ENCODE measurements at places on chromosomes 6 and 20. TPM values are rescaled to one million over a fixed set of nuclear protein-coding genes. Genes with fewer than 3 reads are reported as not detected.
A peak's percentile ranks its signal among the peaks of the same experiment; 100 is the strongest.

Gene KCNQ2
- not detected for polyA plus RNA-seq

DNA sequence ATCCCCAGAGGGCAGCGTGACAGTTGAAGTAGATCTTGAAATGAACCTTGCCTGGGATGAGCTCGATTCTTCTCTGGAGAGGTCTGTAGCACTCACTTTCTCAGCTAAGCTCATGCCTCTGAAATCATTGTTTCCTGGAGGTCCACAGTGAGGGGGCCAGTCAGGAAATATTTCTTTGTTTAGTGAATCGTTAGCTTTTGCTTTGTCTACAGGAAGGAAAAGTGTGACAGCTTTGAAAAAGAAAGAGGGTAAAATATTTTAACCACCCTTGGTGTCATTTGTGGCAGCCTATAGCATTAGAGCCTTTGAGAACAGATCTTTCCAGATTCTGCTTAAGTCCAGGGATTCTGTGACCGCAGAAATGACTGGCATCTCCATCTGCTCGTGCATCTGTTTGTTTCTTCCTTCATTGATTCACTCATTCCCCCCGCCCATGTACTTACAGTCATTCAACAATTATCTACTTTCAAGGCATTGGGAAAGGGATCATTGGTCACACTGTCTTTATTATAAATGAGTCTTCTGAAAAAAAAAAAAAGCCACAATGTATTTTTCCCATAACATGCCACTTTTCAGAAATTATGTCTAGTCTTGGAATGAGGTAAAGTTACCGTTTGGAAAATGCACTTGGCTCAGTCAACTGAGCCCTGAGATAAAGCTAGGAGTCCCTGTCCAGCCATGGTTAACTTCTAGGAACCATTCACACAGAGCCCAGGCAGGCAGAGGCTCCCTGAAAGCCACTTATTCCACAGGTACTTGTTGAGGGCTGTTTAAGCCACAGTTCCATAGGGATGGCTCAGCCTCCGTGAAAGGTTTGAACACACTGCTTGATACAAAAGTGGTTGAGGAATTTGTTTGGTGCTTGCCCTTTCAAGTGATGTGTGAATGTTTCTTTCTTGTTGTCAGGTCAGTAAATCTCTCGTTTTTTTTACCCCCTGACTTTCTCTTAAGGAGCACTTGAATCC is 86.0 kb downstream of the TIAM2 start:
- no peak for DNase-seq
- H3K4me1 ChIP-seq = no peaks in the 10 kb centered on the region
- no peak overlapping the region for H3K4me3 ChIP-seq
- H3K27me3 ChIP-seq = no peaks in the 10 kb centered on the region
- no peaks in the 10 kb centered on the region for H3K36me3 ChIP-seq

GRCh38 chr6:18527836-18528743 is 140.9 kb downstream of the RNF144B start:
- H3K27me3 ChIP-seq = no peaks in the 10 kb centered on the region
- H3K27ac ChIP-seq = no peak overlapping the region
- no peak for DNase-seq
- H3K4me3 ChIP-seq = no peak overlapping the region
- no peaks in the 10 kb centered on the region for H3K36me3 ChIP-seq
- H3K4me1 ChIP-seq = no peaks in the 10 kb centered on the region

Gene RAB32
- polyA plus RNA-seq = 0.24 TPM

GRCh38 chr6:17178326-17178725 is 76.5 kb downstream of the STMND1 start:
- no peak for DNase-seq
- H3K27me3 ChIP-seq = no peaks in the 10 kb centered on the region
- H3K27ac ChIP-seq = no peak overlapping the region
- H3K36me3 ChIP-seq = no peaks in the 10 kb centered on the region

Gene TBXT
- not detected for polyA plus RNA-seq

Gene ABHD16A
- polyA plus RNA-seq = 42.5 TPM

- peaks cover 10% of the 10 kb centered on the region for H3K27me3 ChIP-seq
- no peak overlapping the region for H3K27ac ChIP-seq
- H3K4me1 ChIP-seq = peaks cover 4% of the 10 kb centered on the region
- no peak for DNase-seq
- H3K4me3 ChIP-seq = peak overlapping the region; percentile 48
Observed at GRCh38 chr20:31861135-31861384, 9.3 kb downstream of the DUSP15 start.

Gene PCK1
- polyA plus RNA-seq = not detected

GRCh38 chr6:1984346-1984994 is 260.9 kb downstream of the GMDS start:
- DNase-seq = no peak
- H3K27me3 ChIP-seq = no peaks in the 10 kb centered on the region
- no peaks in the 10 kb centered on the region for H3K36me3 ChIP-seq
- no peaks in the 10 kb centered on the region for H3K4me1 ChIP-seq

DNA sequence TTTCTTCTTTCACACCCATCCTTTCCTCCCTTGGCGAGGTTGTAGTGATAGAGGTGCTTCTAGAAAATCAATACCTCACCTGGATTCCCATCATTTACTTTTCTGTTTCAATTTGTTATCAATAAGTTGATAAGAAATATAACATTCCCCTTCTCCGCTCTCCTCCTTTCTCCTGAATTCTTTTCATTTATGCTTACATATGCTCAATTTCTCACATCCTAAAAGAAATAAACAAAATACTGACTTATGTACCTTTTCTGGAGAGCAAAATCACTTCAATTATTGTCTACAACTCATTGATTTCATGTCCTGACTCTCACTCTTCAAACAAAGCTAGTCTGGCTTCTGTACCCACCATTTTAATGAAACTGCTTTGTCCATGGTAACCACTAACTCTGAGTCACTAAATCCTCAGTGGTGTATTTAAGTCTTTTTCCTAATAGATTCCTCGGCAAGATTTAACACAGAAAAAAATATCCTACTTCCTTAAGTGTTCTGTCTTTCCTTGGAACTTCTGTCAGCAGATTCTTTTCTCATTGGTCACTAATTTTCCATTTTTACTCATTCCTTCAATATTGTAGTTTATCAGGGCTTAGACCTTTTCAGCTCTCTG is 289.6 kb downstream of the RFPL4B start:
- DNase-seq = no peak
- no peaks in the 10 kb centered on the region for H3K27me3 ChIP-seq
- H3K36me3 ChIP-seq = no peaks in the 10 kb centered on the region
- H3K4me3 ChIP-seq = no peak overlapping the region
- no peaks in the 10 kb centered on the region for H3K4me1 ChIP-seq

Gene CTSA
- 59.6 TPM for polyA plus RNA-seq

DNA sequence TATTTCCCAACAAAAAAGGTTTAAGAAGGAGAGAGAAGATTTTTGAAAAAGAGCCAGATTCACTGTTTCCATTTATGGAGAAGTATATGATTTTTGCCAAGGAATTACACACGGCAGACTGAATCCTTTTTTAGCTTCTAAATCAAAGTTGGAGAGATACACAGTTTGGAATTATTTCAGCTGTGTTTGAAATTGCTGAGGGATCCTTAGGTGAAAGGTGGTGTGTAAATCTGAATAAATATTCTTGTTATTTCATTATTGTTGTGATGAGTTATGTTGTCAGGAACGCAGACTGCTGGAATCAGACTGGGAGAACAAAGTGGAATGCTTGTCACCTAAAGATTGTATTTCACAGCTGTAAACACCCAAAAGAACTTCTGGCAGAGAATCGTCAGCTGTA is 168.5 kb upstream of the AKIRIN2 start:
- H3K27me3 ChIP-seq = no peaks in the 10 kb centered on the region
- no peaks in the 10 kb centered on the region for H3K4me1 ChIP-seq
- no peak overlapping the region for H3K4me3 ChIP-seq
- H3K36me3 ChIP-seq = no peaks in the 10 kb centered on the region
- no peak for DNase-seq
- no peak overlapping the region for H3K27ac ChIP-seq

Gene HUS1B
- 1.1 TPM for polyA plus RNA-seq

- H3K27ac ChIP-seq = no peak overlapping the region
- H3K4me1 ChIP-seq = no peaks in the 10 kb centered on the region
- no peak overlapping the region for H3K4me3 ChIP-seq
- no peaks in the 10 kb centered on the region for H3K27me3 ChIP-seq
- no peaks in the 10 kb centered on the region for H3K36me3 ChIP-seq
Observed at GRCh38 chr20:33262658-33263065, 20.4 kb upstream of the BPIFB1 start.

DNA sequence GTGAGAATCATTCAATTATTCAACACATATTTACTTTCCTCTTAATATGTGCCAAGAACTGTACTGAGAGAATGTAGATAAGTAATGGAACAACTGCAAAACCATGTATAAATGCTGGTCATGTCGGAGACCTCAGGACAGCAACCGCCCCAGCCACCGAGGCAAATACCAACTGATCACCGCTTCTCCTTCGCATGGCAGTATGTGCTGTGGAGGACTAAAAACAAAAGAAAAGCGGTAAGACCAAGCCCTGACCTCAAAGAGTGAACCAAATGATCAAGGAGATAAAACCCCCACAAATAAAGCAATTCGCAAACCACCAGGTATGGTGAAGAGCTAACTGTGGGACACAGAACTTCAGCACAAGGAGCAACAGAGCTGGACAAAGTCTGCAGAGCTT is 104.3 kb downstream of the TRERF1 start:
- no peaks in the 10 kb centered on the region for H3K27me3 ChIP-seq
- H3K4me3 ChIP-seq = no peak overlapping the region
- no peaks in the 10 kb centered on the region for H3K4me1 ChIP-seq
- no peaks in the 10 kb centered on the region for H3K36me3 ChIP-seq
- no peak for DNase-seq
- no peak overlapping the region for H3K27ac ChIP-seq

Gene NAPB
- polyA plus RNA-seq = 5.5 TPM

Gene SNRPB2
- 25.2 TPM for polyA plus RNA-seq

Gene MRPS18A
- polyA plus RNA-seq = 68.4 TPM

DNA sequence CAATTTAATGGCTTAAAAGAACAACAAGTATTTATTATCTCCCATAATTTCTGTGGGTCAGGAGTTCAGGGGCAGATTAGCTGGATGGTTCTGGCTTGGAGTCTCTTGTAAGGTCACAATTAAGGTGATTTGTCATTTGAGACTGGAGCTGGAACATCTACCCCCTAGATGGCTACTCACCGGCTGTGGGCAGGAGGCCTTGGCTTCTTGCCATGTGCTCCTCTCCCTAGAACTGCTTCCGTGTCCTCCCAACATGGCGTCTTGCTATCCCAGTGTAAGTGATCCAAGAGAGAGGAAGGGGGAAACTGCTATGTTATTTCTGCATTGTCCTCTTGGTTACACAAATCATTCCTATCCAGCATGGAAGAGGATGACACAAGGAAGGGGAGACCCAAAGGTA is 210.2 kb upstream of the ECI2 start:
- H3K36me3 ChIP-seq = no peaks in the 10 kb centered on the region
- H3K27me3 ChIP-seq = no peaks in the 10 kb centered on the region
- no peak overlapping the region for H3K27ac ChIP-seq
- H3K4me3 ChIP-seq = no peak overlapping the region
- H3K4me1 ChIP-seq = no peaks in the 10 kb centered on the region

DNA sequence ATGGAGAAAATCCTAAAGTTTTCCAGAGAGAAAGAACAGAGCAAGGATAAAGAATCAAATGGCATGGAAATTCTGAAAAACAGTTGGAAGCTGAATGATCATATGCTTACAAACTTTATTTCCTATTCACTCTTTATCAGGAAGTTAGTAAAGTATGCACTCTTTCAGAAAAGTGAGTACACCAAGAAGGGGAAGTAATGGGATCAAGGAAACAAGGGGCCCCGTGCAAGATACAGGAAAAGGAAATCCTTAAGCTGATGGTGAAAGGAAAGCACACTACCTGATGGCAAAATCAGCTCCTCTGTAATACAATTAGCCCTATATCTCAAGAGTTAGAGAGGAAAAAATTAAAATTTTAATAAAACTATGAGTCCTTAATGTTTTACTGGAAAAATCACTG is 14.0 kb downstream of the CALHM6 start:
- peak overlapping the region; percentile 45 for H3K4me3 ChIP-seq
- no peaks in the 10 kb centered on the region for H3K27me3 ChIP-seq
- no peaks in the 10 kb centered on the region for H3K36me3 ChIP-seq
- peaks cover 4% of the 10 kb centered on the region for H3K4me1 ChIP-seq
- H3K27ac ChIP-seq = no peak overlapping the region
- no peak for DNase-seq

Gene EZR
- polyA plus RNA-seq = 140 TPM

DNA sequence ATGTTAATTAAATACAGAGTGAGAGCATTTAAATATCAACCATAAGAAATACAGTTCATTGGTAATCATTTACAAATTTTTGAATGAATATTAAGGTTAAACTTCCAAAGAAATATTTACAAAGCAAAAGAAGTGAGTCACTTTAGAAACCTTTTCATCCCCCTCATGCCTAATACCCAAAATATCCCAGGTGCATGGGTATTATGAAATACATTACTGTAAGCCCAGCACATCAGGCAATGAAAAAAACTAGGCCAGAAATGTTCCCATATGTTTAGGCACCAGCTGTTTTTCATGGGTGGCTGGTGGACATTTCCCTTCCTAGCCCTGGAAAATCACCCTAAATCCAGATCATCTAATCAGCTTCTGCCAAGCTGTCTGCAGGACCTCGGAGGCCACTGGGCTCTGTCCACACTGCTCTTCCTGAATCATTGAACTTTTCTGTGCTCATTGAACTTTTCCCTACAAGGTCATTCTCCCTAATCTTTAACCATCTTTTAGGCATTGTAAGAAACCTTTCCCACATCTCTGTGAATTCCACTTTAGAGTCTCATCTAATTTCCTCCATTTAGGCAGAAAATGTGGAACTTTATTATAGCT is 145.3 kb upstream of the STXBP5 start:
- no peaks in the 10 kb centered on the region for H3K27me3 ChIP-seq
- DNase-seq = no peak
- no peaks in the 10 kb centered on the region for H3K36me3 ChIP-seq

Gene NCR2
- not detected for polyA plus RNA-seq

DNA sequence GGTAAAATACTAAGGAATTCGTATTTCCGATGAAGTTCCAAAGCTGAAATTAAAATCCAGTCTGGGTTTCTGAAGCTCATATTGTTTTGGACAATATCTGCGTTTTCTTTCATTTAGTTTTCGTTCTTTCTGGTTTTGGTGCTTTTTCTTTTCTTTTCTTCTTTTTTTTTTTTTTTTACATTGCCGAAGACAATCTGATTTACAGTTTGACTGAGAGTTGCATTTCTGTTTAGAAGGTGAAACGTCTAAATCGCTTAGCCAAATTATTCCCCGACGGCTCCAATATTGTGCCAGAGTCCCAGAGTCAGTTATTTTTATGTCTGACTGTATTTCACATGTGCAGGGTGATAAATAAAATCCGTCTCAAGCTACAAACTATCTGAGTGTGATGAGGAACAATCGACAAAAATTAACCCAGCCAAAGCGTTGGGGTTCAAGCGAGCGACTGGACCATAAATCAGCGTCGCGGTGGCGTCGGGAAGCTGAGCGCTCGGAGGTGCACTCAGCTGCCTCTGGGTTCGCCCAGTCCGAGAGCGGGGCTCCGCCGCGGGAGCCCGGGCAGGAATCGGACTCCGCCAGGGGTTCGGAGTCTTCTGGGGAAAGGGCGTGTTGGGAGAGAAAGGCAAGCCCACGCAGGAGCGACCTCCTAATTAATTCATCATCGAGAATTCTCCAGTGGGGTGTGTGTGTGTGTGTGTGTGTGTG is 8.2 kb upstream of the TBX18 start:
- H3K27ac ChIP-seq = no peak overlapping the region
- H3K36me3 ChIP-seq = no peaks in the 10 kb centered on the region
- DNase-seq = no peak
- H3K4me1 ChIP-seq = no peaks in the 10 kb centered on the region

Measured in naive thymus-derived CD4-positive, alpha-beta T cell (primary cell).